Left lobe of liver (tissue), 2 donors: ENCODE measurements at places on chromosomes 6 and 20. TPM values are rescaled to one million over a fixed set of nuclear protein-coding genes. Genes with fewer than 3 reads are reported as not detected.
A peak's percentile ranks its signal among the peaks of the same experiment; 100 is the strongest.

GRCh38 chr20:50303573-50304500 is 113.2 kb downstream of the CEBPB start:
- peak; percentile 86 for DNase-seq

- DNase-seq: no peak
These were observed 36.7 kb upstream of the INSM1 start for GRCh38 chr20:20331156-20331555.

GRCh38 chr6:14009431-14009830 is 84.7 kb downstream of the RNF182 start:
- no peak for DNase-seq

Gene PHACTR3
- total RNA-seq: 0.25 TPM
